ENCODE measurements at places on chromosomes 2 and 18. TPM values are rescaled to one million over a fixed set of nuclear protein-coding genes. Genes with fewer than 3 reads are reported as not detected.

GRCh38 chr2:191303140-191304005 lies 58.2 kb downstream of the MYO1B start:
- H3K4me1 ChIP-seq, result no peaks in the 10 kb centered on the region
- H3K27me3 ChIP-seq, result peaks cover 4% of the 10 kb centered on the region
- no peaks in the 10 kb centered on the region for H3K36me3 ChIP-seq
- DNase-seq, result no peak
- H3K27ac ChIP-seq, result no peak overlapping the region

GRCh38 chr2:236787885-236788284 lies 218.3 kb downstream of the ACKR3 start:
- H3K4me1 ChIP-seq, result no peaks in the 10 kb centered on the region
- no peak for DNase-seq
- H3K27ac ChIP-seq, result no peak overlapping the region
- no peaks in the 10 kb centered on the region for H3K36me3 ChIP-seq
- H3K4me3 ChIP-seq, result no peak overlapping the region
- H3K27me3 ChIP-seq, result no peaks in the 10 kb centered on the region

- H3K4me3 ChIP-seq, result no peak overlapping the region
- H3K36me3 ChIP-seq, result no peaks in the 10 kb centered on the region
- H3K27ac ChIP-seq, result no peak overlapping the region
- no peaks in the 10 kb centered on the region for H3K27me3 ChIP-seq
These were observed 41.4 kb upstream of the TRIB2 start for GRCh38 chr2:12675352-12675795.

GREB1L gene
- total RNA-seq, result not detected

LRP2 gene
- total RNA-seq, result not detected

DNA sequence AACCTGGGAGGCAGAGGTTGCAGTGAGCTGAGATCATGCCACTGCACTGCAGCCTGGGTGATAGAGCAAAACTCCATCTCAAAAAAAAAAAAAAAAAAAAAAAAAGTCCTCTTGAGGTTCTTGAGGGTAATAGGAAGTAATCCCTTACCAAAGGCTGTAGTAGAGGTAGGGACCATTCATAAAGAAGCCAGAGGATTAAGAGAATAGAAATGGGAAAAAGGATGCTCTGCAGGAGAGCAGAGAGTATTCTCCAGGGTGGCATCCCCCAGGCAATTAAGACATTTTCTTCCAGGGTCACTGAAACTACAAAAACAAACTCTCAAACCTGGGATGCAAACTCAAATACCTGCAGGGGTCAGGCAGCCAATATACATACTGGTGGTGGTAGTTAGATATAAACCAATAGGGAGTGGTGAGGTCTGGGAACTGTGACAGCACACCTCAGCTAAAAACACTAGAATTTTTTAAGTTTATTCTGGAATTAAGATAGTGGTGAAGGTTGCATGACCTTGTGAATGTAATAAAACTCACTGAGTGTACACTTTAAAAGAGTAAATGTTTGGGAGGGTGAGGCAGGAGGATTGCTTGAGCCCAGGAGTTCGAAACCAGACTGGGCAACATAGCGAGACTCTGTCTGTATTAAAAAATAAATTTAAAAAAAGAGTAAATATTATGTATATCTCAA lies 24.7 kb downstream of the RAPH1 start:
- no peaks in the 10 kb centered on the region for H3K27me3 ChIP-seq
- no peak overlapping the region for H3K4me3 ChIP-seq
- no peak for DNase-seq
- no peaks in the 10 kb centered on the region for H3K36me3 ChIP-seq

- no peaks in the 10 kb centered on the region for H3K36me3 ChIP-seq
- no peaks in the 10 kb centered on the region for H3K4me1 ChIP-seq
- no peak overlapping the region for H3K27ac ChIP-seq
- no peaks in the 10 kb centered on the region for H3K27me3 ChIP-seq
These were observed 142.6 kb upstream of the SERPINE2 start for GRCh38 chr2:224181534-224182155.

- H3K4me1 ChIP-seq, result no peaks in the 10 kb centered on the region
- H3K36me3 ChIP-seq, result peaks cover 7% of the 10 kb centered on the region
- H3K4me3 ChIP-seq, result no peak overlapping the region
- H3K27me3 ChIP-seq, result no peaks in the 10 kb centered on the region
These were observed 24.1 kb downstream of the USP40 start for GRCh38 chr2:233542507-233542906.

DNA sequence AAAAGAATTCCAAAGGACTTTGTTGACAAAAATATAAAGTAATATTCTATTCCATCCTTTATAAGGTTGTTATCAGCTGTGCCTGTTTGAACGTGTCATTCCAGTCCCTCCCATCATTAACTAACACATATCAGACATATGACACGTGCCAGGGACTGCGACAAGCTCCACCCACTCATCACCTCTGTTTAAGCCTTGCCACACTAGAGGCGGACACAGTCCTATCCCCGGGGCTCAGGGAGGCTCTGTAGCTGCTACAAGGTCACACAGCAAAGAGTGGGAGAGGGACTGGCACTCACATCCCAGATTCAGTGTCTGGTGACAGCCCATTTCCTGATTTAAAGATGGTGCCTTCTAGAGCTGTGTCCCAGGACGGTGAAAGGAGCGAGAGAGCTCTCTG lies 30.0 kb downstream of the TBC1D8 start:
- H3K27ac ChIP-seq, result no peak overlapping the region
- no peaks in the 10 kb centered on the region for H3K4me1 ChIP-seq
- H3K4me3 ChIP-seq, result no peak overlapping the region
- H3K36me3 ChIP-seq, result no peaks in the 10 kb centered on the region
- no peaks in the 10 kb centered on the region for H3K27me3 ChIP-seq

DNA sequence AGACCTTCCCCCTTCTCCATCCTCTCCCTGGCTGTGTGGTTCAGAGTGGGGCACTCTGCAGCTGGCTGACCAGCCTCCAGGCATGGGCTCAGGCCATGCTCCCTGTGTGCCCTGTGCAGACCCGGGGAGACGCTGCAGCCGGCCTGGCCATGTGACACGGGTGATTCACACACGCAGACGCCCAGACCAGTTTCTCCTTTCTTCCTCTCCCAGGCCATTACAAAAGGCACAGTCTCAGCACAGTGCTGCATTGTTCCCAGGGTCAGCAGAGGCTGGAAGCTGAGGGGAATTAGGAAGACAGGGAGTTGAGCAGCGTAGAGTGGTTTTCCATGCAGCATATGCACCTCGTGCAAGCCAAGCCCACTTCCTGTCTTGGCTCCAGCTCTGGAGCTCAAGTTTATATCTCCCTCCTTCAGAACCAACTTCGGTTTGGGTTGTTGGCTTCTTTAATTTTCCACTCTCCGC lies 288.5 kb downstream of the TNS1 start:
- no peaks in the 10 kb centered on the region for H3K4me1 ChIP-seq
- H3K36me3 ChIP-seq, result no peaks in the 10 kb centered on the region
- H3K4me3 ChIP-seq, result no peak overlapping the region
- H3K27ac ChIP-seq, result no peak overlapping the region

FOXI3 gene
- not detected for total RNA-seq

DNA sequence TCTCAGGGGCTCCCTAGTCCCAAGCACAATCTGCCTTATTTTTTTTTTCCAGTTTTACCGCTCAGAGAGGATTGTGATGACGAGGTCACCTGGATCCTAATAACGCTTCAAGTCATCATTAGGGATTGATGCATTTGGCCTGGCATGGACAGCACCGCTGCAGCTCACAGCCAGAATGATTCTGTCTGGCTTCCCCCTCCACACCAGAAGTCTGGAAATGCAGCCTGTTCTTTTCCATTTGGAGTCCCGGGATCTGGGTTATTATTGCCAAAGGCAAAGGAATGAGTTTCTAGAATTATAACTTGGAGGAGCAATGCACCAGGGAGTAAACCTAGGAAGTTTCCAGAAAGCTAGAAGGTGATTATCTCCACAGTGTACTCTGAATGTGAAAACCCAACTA lies 81.1 kb upstream of the TAF1B start:
- DNase-seq, result no peak
- peaks cover 7% of the 10 kb centered on the region for H3K4me1 ChIP-seq
- H3K27ac ChIP-seq, result no peak overlapping the region
- H3K36me3 ChIP-seq, result no peaks in the 10 kb centered on the region
- H3K27me3 ChIP-seq, result no peaks in the 10 kb centered on the region
- no peak overlapping the region for H3K4me3 ChIP-seq

CRACDL gene
- total RNA-seq, result 0.10 TPM

DNA sequence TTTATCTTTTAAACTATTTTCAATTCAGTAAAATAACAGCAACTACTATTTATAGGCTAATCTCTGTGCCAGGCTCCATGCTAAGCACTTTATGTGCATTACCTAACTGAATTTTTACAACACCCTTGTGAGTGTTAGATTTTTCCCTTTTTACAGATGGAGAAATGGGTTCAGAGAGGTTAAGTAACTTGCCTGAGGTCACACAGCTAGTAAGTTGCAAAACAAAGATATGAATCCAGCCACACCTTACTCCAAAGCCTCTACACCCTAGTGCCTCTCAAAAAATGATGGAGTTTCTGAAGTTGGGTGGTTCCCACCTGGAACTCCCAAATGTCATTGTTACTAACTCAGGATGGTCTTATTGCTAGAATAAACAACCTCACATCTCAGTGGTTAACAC lies 60.8 kb downstream of the RHOB start:
- no peak overlapping the region for H3K4me3 ChIP-seq
- no peaks in the 10 kb centered on the region for H3K4me1 ChIP-seq
- no peaks in the 10 kb centered on the region for H3K27me3 ChIP-seq

- H3K36me3 ChIP-seq, result no peaks in the 10 kb centered on the region
- H3K27ac ChIP-seq, result peak overlapping the region; percentile 81
- peaks cover 64% of the 10 kb centered on the region for H3K4me1 ChIP-seq
- DNase-seq, result peak; percentile 67
- no peaks in the 10 kb centered on the region for H3K27me3 ChIP-seq
- H3K4me3 ChIP-seq, result peak overlapping the region; percentile 82
These were observed 105.9 kb downstream of the LBH start for GRCh38 chr2:30336978-30337841.

RESP18 gene
- not detected for total RNA-seq

DNA sequence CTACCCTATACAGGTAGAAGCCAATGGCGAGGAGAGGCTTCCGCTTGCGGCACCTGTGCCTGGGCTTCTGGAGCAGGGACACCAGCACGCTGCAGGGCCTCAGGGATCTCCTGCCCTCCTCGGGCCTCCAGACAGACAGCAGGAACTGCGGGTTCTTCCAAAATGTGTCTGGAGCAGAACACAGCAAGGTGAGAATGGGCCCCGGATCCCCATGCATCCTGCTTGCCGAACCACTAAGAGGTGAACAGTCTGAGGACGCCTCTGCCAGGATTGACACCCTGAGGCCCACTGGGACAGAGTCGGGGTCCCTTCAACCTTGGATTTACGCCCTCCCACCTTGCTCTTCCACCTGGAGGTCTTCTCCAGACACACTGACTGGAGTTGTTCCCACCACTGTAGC lies 25.4 kb downstream of the CAPN14 start:
- H3K36me3 ChIP-seq, result no peaks in the 10 kb centered on the region
- no peak for DNase-seq
- H3K27me3 ChIP-seq, result no peaks in the 10 kb centered on the region
- no peaks in the 10 kb centered on the region for H3K4me1 ChIP-seq

DIPK1C gene
- not detected for total RNA-seq

DNA sequence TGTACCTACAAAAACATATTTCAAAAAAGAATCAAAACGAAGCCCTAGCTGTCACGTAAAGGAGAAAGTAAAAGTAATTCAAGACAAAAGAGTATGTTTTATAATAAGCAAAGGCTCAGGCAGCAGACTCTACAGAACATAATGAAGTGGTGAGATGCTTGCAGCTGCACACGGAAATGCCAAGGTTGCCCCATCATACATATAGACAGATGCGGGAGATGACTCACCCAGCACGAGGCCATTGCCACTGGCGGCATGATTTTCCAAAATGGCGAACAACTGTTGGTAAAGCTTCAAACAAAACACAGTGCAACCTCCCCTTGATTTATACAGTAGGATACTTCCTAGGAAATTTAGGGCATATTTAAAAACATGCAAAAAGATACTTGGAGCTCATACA lies 26.0 kb upstream of the C1QL2 start:
- H3K4me1 ChIP-seq, result no peaks in the 10 kb centered on the region
- no peaks in the 10 kb centered on the region for H3K36me3 ChIP-seq
- H3K27ac ChIP-seq, result no peak overlapping the region
- H3K4me3 ChIP-seq, result no peak overlapping the region
- DNase-seq, result no peak

DNA sequence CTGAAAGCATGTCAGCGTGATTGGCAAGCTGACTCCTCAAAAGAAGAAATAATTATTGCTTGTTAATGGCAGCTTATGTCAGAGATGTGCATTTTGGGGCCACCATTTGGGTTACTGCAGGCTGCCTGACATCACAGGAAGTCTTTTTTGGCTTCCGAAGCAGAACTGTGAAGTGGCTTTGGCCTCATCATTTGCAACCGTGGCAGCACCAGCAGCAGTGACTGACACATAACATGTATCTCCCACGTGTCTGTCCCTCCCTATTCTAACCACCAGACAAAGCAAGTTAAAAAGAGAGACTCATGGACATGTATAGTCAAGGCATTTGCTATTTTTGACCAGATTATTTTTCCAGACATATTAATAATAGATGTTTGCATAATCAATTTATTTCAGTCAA lies 488.7 kb upstream of the ACVR2A start:
- H3K4me1 ChIP-seq, result no peaks in the 10 kb centered on the region
- H3K27ac ChIP-seq, result no peak overlapping the region
- no peak for DNase-seq
- H3K4me3 ChIP-seq, result no peak overlapping the region
- no peaks in the 10 kb centered on the region for H3K36me3 ChIP-seq
- H3K27me3 ChIP-seq, result peaks cover 3% of the 10 kb centered on the region

PPP1CB gene
- total RNA-seq, result 303 TPM

- H3K4me1 ChIP-seq, result peaks cover 16% of the 10 kb centered on the region
- no peak for DNase-seq
- peaks cover 2% of the 10 kb centered on the region for H3K36me3 ChIP-seq
- no peak overlapping the region for H3K4me3 ChIP-seq
These were observed 51.7 kb downstream of the ODC1 start for GRCh38 chr2:10396464-10396863.

BBS5 gene
- total RNA-seq, result 1.4 TPM

DNA sequence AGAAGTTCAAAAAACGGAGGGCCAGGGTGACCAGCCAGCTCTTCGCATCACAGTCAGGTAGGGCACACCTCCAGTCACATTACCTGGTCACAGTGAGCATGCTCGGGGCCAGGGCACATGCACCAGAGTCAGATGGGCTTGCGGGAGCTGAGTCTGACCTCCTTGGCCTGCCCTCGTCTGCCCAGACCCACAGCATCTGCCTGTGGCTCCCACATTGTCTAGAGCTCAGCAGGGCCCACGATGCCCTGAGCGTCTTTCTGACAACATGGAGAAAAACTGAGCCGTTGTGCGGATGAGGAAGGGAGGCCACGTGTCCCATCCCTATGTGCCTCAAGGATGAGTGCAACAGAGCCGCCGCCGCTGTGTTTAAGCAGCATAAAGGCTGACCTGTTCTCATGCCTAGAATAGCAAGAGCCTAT lies 37.6 kb downstream of the CRACDL start:
- no peak overlapping the region for H3K4me3 ChIP-seq
- H3K4me1 ChIP-seq, result no peaks in the 10 kb centered on the region
- DNase-seq, result no peak
- no peaks in the 10 kb centered on the region for H3K27me3 ChIP-seq
- no peaks in the 10 kb centered on the region for H3K36me3 ChIP-seq

GRCh38 chr2:3545788-3546478 lies 12.2 kb downstream of the RNASEH1 start:
- H3K27me3 ChIP-seq, result no peaks in the 10 kb centered on the region
- no peaks in the 10 kb centered on the region for H3K4me1 ChIP-seq
- DNase-seq, result no peak

All from CD4-positive, CD25-positive, alpha-beta regulatory T cell (primary cell).